ENCODE measurements at places on chromosomes 6 and 20.

DNA sequence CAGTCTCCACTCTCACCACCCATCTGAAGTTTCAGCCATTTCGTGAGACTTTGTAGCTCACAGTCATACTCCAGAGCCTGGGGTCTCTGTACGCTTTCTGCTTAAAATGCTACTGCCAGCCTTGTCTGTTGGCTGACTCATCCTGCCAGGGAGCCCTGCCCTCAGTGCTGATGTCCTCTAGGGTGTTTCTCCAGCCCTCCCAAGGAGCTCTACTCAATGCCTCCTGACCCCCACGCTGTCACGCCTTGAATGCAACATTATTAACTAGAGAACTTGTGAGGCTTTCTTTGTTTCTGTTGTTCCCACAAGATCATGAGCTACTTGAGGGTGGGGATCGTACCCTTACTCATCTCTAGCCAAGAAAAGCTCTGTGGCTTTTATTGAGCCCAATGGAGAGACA is 20.1 kb downstream of the KIF16B start:
- DNase-seq, result no peak

- DNase-seq, result peak; percentile 27
Observed at GRCh38 chr6:144931172-144932035, 646.3 kb downstream of the UTRN start.

GRCh38 chr6:35018746-35019145 is 122.4 kb downstream of the TCP11 start:
- no peak for DNase-seq

GRCh38 chr6:26032340-26033084 is 54.7 kb upstream of the HFE start:
- DNase-seq, result no peak

GRCh38 chr6:157667211-157668008 is 155.6 kb upstream of the SNX9 start:
- peak; percentile 76 for DNase-seq

GRCh38 chr6:26064619-26065257 is 22.5 kb upstream of the HFE start:
- DNase-seq, result no peak

DNA sequence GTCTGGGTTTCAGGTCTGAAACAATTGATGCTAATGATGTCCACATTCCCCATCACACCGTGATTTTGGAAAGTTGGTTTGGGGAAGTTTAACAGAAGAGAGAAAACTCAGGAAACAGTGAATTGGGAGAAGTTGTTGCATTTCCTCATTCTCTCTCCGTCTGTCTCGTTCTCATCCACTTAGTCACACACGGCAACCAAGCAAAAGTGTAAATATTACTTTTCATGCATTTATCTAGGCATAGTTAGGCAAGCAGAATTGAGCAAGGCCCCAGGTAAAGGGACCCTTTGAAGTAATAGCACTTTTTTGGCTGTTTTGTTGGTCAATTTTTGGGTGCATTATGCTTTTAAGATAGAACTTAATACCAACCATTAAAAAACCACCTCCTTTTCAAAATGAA is 137.0 kb upstream of the SULF2 start:
- no peak for DNase-seq

- no peak for DNase-seq
Observed at GRCh38 chr6:26300828-26301227, 64.2 kb upstream of the BTN3A2 start.

- peak; percentile 77 for DNase-seq
Observed at GRCh38 chr6:168032005-168032760, 34.7 kb downstream of the KIF25 start.

- no peak for DNase-seq
Observed at GRCh38 chr20:57676589-57677583, 32.9 kb downstream of the PMEPA1 start.

DNA sequence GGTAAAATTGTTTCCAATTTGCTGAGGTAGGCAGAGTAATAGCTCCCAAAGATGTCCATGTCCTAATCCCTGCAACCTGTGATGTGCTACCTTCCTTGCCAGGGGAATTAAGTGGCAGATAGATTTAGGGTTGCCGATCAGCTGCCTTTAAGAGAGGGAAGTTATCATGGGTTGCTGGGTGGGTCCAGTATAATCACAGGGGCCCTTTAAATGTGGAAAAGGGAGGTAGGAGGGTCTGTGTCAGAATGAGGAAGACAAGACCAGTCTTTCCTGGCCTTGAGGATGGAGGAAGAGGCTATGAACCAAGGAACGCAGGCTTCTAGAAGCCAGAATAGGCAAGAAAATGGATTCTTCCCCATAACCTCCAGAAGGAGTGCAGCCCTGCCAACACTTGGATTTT is 50.7 kb downstream of the CTCFL start:
- DNase-seq, result no peak

GRCh38 chr6:74867291-74867690 is 338.6 kb downstream of the COL12A1 start:
- no peak for DNase-seq

GRCh38 chr6:13760307-13761304 is 49.0 kb upstream of the RANBP9 start:
- DNase-seq, result no peak

DNA sequence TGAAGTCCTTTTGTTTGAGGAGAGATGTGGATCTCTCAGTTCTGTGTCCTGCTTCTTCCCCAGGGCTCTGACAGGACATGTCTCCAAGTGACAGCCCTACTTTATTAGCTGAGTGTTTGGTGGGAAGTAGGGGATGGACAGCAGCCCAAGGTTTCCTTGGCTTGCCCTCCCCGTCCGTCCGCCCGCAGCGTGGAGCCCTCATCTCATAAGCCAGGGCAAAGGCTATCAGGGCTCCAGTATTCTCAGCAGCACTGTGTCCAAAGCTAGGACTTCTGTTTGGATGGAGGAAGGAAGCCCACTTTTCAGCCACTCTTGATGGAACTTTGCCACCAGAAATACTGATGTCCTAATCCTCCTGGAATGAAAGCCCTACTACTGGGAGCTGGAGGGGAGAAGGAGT is 13.6 kb downstream of the CDC5L start:
- DNase-seq, result no peak

DNA sequence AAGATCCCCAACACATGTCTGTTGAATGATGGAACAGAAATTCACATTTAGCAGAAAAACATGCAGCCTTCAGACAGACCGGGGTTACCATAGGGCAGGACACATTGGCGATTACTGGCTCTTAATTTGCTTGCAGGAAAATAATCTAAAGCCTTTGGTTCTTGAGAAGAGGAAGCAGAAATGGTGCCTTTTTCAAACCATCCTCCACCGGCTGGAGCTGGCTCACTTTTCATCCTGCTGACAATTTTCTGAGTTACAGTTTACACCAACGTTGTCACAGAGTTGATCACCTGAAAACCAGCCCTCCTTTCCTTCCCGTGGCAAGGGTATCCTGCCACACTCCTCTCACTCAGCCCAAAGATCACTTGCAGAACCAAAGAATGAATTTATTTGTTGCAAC is 32.6 kb downstream of the SF3B5 start:
- DNase-seq, result no peak

GRCh38 chr20:33148040-33148439 is 19.9 kb upstream of the BPIFA2 start:
- no peak for DNase-seq

DNA sequence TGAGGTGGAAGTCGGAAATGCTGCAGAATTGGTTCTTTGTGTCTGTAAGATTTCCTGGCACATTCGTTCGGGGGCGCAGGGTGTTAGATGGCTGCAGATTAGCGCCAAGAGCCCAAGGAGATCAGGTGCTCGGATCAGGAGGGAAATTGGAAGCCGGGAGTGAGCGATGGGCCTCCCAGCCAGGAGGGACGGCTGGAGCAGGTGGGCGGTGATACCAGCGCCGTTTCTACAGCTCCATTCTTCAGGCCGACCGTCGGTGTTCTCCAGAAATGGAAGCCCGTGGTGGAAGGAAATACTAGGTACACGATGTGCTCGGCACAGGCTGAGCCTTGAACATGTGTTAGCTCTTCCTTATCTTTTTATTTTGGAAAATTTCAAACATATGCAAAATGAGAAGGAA is 6.5 kb downstream of the SIRPA start:
- no peak for DNase-seq

DNA sequence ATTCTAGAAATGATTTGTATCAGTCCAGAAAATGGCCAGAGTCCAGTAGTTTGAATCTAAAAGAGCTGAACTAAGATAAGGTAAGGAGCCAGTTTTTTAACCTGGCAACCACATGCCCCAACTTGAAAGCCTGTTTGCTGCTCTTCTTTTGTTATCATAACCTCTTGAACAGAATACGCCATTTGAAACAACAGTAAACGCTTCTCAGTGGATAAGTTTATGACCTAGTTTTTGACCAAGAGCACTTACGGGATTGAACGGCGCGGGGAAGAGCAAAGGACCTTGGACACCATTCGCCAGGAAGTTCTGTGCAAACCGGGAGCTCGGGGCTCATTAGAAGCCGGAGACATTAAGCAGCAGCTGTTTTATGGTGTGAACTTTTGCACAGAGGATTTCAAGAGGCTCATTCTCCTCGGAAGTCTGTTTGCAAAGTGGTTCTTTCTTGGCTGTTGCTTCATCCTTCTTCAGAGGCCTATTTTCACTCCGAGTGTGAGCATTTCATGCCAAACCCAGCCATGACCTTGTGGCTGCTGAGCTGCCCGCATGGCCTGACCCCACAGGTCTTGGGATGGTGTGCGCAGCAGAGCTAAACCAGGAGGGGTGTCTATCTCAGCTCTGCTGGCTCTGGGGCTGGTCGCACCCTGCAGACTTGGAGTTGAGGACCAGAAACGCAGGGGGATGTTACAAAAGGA is 215.1 kb downstream of the SOX4 start:
- DNase-seq, result no peak

- no peak for DNase-seq
Observed at GRCh38 chr6:98525860-98526259, 308.5 kb upstream of the POU3F2 start.

Measured in urothelium cell line (cell line).